ENCODE measurements at places on chromosomes 2 and 18.
A peak's percentile ranks its signal among the peaks of the same experiment; 100 is the strongest.

GRCh38 chr2:175207741-175208438 is 26.4 kb upstream of the ATP5MC3 start:
- DNase-seq: peak; percentile 48

DNA sequence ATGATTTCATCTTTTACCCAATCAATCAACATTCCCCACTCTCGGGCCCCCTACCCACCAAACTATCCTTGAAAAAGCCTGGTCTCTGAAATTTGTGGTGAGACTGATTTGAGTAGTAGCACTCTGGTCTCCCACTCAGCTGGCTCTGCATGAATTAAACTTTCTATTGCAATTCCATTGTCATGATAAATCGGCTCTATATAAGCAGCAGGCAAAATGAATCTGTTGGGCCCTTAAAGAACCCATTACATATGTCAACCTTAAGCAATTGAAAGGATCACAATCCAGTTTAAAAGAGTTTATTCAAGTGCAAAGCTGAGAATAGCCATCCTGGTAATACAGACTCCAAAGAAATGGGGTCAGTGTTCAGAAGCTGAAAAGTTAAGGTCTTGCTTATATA is 68.2 kb downstream of the NEURL3 start:
- no peak for DNase-seq

DNA sequence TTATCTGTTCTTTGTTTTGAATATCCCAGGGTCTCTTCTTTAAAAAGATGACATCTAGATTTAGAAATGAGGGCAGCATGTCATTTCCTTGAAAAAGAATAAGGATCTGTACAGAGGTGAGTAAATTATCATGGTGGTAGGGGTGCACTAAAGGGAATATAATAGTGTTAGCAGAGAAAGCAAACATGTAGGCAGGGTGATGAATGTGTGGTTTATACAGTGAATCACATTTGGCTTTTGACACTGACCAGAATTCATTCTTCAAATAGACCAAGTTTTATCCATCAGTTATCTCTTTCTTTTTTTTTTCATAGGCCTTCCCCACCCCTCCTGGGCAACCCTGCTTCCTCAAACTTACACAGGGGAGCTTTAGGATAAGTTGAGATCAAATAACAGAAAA is 184.5 kb upstream of the LRP1B start:
- DNase-seq: no peak

GRCh38 chr2:51231071-51231470 is 199.1 kb upstream of the NRXN1 start:
- DNase-seq: no peak

DNA sequence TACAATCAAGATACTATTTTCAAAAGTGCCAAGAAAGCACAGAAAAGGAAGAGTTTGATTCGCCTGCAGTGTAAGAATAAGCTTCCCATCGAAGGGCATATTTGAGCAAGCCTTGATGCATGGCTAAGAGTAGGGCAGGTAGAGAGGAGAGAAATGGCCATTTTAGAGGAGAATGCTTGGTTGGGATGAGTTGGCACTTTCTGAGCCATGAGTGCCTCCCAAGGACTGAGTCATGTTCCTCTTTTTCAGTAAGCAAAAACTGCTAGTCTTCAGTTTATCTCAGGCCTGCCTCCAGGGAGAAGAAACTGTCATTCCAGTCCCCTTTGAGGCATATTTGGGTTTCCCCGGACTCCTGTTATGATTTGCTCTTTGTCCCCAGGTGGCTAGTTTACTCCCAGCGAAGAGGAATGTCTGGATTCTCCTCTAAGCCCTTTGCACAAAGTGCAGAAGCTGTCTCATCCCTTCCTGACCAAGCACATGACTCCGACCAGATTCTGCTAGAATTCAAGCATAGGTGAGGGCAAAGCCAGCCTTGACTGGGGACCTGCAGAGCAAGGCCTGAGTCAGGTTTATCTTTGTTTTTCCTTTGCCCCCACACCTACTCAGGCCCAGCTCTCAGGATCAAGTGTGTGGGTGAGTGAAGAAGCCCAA is 115.2 kb downstream of the TTC32 start:
- DNase-seq: no peak

GRCh38 chr2:85986121-85986520 is 97.3 kb upstream of the ST3GAL5 start:
- DNase-seq: no peak

DNA sequence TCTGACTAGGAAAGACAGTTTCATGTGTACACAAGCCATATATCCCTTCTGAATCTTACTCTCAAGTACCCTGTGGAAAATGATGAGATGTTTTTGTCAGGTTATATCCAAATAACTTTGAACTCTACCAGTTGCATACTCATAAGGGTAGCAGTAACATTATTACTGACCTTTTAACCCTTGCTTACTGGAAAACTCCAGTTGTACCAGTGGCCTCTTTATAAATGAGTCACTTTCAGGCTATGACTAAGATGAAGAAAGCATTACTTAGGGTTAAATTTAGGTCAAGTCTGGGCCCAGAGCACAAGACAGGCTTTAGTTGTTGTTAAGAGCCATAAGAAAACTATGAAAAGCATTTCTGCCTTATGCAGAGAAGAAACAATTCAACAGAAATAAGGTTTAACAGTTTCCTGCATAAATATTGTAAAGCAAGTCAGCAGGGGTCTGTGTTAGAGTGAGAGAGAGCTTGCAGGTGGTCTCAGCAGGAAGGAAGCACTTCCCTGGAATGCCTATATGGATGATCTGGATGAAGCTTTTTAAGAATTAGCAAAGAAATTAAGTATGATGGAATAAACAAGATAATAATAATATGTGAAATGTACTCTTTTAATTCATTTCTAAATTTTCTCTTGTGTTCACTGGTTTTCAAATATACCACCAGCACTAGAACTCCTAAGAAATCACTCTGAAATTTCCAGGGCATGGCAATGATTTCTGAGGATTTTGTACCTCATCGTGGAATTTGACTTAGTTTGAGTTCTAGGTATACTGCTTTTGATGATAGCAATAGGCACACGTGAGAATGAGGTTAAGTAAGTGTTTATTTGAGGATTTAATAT is 126.6 kb downstream of the UBE2E3 start:
- no peak for DNase-seq

DNA sequence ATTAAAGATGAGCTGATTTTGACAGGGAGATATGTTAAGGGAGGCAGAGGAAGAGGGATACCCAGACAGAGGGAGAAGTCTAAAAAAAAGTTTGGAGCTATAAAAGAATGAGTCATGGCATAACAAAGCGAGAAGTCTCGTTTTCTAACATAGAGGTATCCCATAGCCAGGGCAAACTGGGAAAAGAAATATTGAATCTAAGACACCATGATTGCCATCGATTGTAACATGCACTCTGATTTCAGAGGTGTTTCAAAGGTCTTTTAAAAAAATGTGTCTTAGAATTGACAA is 110.7 kb downstream of the MDH1 start:
- DNase-seq: no peak

DNA sequence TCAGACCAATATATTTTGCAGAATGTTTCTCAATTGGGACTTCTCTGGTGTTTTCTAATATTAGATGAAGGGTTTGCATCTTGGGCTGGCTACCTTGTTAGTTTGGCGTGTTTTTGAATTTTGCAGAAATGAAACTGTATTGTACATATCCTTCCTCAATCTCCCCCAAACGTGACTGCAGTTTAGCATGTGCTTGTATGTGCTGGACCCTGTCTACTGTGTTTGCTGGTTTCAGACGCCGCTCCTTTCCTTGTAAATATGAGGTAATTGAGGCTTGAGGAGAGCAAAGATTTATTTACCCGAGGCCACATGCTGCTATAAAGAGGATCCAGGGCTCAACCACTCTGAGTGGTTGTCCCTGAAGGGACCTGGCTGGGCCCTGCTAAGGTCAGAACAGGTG is 57.2 kb downstream of the NGEF start:
- DNase-seq: no peak

- DNase-seq: no peak
Measured at GRCh38 chr2:118644190-118644589, 203.3 kb downstream of the EN1 start.

GRCh38 chr2:139411236-139411635 is 631.0 kb upstream of the NXPH2 start:
- DNase-seq: no peak

- no peak for DNase-seq
Measured at GRCh38 chr18:58535340-58536201, 93.3 kb downstream of the ALPK2 start.

DNA sequence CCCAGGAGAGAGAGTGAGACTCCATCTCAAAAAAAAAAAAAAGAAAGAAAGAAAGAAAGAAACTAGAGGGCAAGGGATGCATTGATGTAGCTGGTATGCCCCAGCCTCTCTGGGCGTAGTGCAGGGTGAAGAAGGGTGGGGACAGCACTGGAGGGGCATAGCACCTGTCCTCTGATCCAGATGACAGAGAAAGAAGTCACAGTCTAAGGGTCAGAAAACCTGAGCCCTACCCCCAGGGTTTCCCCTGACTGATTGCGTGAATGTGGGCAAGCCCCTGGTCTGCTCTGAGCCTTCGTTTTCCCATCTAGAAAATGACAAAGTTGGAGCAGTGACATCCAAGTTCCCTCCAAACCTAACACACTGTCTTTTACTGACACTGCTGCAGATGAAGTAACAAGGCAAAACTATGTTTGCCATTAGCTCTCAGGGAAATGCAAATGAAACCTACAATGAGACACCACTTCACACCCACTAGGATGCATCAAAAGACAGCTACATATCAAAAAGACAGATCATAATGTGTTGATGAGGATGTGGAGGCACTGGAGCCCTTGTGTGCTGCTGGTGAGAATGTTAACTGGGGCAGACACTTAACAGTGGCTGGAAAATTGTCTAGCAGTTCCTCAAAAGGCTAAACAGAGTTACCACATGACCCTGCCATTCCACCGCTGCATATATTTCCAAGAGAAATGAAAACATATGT is 19.5 kb upstream of the YWHAQ start:
- no peak for DNase-seq

- no peak for DNase-seq
Measured at GRCh38 chr2:160828076-160828475, 332.2 kb upstream of the TANK start.

GRCh38 chr2:151556121-151556520 is 146.4 kb downstream of the RIF1 start:
- DNase-seq: no peak

DNA sequence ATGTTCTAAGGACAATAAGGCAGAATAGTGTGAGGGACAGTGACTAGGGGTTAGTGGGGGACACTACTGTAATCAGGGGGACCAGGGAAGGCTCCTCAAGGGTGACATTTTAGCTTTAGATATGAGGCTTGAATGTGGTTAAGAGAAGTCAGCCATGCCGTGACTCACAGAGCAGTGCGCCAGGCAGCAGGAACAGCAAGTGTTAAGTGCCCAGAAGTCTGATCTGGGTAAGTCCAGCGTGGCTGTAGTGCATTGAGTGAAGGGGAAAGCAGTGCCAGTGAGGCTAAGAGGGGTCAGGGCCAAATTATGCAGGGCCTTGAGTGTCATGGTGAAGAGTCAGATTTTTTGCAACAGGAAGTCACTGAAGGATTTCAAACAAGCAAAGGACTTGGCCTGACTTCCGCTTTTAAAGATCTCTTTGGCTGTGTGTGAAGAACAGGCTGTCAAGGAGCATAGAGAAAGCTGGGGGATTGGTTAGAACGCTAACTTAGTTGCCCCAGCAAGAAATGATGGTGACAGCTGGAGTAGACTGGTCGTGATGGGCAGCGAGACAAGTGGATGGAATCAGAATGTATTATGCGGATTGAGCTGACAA is 151.5 kb downstream of the MSH2 start:
- DNase-seq: no peak

- no peak for DNase-seq
Measured at GRCh38 chr2:177334940-177335543, 57.5 kb upstream of the AGPS start.

- peak; percentile 91 for DNase-seq
Measured at GRCh38 chr2:159797543-159798375, at the start of gene CD302. Gene CD302, minus strand, starts transcription at chr2:159798208. Its CDS starts 10 bp downstream, at chr2:159798198.

DNA sequence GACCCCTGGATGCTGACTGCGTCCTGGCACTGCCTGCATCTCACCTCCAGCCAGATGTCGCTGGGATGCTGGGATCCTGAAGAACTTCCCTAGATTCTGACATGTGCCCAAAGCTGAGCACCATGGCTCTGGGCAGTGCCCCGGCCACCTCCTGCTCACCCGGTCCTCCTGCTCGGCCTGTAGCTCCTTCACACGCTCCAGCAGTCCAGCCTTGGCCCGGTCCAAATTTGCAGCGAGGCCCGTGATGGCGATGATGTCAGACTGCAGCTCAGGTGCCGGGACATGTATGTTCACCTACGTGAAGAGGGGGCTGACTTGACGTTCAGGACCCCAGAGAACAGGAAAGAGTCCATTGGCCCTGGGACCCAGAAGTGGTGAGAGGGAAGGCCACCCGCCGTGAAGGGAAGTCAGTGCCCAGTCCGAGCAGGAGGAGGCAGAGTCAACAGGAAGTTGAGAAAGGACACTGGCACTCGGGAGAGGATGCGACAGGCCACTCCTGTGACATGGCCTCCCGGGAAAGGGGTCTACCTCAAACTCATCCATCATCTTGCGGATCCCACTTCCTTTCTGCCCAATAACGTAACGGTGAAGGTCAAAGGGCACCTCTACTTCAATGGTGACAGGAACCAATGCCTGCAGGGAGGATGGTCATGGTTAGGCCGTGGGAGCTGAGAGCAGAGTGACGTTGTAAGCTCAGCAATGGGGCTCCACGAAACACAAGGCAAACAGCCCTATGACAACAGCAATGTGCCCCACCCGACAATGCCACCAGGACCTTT is 46.7 kb downstream of the ANO7 start:
- no peak for DNase-seq

DNA sequence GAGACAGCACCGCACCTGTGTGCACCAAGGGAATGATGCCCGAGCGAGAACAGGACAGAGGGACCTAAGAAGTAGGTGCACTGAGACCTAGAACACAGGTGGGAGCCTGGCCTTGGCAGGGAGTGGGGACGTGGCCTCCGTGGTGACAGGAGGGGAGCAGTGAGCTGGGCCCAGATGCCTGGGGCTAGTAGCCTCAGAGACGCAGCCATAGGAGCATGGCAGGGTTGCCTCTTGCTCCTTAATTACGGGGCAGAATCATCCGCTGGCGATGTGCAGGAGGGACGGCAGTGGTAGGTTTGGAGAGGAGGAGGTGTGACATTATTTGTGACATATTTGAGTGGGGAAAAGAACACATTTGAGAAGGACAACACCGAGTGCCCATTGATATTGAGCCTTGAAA is 57.0 kb upstream of the HPCAL1 start:
- DNase-seq: no peak

DNA sequence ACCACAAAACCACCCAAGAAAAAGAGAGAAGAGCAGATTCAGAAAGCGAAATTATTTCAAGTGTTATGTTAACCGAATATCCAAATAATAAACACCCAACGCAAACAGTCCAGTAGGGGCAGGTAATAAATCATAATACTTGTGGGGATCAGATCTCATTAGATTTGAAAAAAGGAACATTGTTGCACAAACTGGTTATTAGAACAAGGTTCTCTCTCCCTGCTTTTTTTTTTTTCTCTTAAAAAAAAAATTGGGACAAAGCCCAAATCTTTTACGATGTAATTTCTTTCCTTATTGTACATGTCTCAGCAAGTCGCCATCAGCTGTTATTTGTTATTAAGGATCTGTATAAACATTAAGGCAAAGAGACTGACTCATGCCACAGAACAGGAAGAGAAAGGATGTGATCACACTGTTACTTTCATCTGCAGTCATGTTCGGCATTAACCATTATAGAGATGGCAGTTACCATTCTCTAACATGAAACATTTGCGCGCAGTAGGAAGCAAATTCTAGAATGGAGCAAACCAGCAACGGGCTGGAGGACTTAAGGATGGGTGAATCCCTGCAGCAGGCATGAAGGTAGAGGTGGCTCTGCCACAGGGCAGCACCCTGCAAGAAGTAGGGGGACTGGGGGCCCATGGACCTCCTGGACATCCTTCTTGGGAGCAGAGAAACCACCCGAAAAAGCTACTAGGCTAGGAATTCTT is 42.0 kb downstream of the EPHA4 start:
- no peak for DNase-seq
